A549 (cell line): ENCODE measurements at places on chromosomes 12 and 14.

DNA sequence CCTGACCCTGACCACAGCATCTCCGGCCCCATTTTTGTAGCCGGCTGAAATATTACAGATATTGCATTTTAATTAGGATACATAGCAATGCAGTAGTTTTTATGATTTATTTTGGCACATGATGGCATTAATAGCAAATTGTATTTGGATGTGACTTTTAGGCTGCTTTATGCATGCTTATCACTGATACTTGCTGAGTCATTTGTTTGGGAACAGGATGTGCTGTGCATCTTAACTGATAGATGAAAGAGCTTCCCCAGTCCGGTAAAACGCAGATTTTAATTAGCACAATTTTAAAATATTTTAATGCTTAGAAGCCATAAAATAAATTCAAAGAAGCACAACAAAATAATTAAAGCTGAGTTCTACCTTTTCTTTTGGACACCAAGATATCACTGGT, 90.7 kb downstream of the OTOGL start:
- DNase-seq: no peak

DNA sequence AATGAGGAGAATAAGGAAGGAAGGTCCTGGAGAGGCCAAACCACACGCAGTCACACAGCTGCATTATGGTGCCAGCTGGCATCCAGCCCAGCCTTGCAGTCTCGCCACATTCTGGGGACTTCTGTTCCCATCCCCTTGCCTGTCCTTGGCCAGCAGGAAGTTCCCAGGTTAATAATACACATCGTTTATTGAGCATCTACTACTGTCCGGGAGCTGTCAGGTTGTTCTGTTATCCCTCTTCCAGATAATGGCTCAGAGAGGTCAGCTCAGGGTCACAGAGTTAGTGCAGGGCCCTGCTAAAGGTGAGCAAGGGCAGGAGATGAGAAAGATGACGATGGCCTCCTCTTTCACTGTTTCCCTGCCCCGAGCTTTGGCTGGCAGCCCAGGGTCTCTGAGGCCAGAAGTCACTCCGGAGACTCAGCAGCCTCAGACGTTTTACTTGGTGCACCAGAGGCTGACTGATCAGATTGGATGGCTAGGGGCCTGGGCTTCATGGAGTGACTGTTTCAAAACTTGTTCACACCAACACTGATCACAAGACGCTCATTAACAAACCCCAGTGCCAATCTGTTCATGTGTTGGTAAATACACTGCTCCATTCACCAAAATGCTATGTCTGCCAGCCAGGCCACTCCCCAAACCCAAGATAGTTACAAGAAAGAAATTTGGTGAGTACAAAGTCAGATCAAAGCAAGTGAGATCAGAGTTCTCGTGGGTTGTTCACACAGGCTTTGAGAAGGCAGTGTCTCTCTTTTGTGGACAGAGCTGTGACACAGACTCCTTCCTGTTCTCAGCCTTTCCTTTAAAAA, 79.2 kb downstream of the B4GALNT3 start:
- DNase-seq: no peak

GRCh38 chr14:31529053-31529452, 32.2 kb upstream of the NUBPL start:
- no peak for DNase-seq

DNA sequence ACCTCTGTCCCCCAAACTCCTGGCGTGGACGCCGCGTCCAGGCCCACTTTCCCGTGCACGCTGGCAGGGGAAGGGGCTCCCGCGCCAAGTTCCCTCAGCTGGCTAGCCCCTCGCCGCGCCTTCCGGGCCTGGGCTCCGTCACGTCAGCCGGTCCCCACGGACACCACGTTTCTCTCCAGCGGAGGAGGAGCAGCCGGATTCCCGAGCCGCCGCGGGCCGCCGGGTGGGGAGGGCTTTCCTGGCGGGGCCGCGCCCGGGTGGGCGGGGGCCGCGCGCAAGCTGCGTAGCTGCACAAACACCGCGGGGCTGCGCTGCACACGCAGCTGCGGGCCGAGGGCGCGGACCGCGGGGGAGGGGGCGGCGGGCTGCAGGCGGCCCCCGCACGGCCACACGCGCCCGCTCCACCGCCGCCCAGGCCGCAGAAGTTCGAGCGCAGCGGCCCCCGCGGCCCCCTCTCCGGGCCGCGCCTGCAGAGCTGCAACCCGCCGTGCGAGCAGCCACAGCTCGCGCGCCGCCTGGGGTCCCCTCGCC, 45.1 kb upstream of the PNMA1 start:
- DNase-seq: no peak

DNA sequence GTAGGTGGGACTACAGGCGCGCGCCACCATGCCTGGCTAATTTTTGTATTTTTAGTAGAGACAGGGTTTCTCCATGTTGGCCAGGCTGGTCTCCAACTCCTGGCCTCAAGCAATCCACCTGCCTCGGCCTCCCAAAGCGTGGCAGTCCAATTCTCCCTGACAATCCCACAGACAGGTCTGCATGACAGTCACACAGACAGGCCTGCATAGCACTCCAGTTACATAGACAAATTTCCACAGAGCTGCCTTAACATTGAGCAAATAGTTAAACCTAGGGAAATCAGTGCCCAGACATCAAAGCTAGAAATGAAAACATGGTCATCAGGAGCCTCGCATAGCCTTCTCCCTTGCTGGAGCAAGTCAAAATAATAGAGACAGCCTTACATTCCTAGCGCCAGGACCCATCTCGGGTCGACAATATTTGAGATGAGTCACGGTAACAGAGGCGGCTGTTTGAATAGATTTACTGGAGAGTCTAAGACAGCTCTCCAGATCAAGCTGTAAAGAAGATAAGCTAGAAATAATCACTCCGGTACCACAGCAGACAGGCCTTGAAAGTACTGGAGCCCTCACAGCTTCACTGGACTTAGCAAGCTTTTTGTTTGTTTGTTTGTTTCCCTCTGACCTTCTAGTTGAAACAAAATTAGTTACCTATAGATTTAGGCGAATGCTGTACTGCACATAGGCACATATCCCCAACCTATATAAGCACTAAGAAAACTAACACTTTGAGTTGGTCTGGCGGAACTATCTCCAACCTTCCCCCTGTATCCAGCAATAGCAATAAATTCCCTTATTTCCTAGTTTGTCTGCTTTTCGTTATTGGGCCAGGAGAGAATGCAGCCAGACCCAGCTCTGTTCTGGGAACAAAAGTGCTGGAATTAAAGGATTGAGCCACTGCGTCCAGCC, 23.8 kb upstream of the PYROXD1 start:
- peak; percentile 42 for DNase-seq

- peak; percentile 1 for DNase-seq
Measured at GRCh38 chr14:28608851-28609828, 157.4 kb upstream of the FOXG1 start.

GRCh38 chr14:101001311-101002069, 98.0 kb upstream of the RTL1 start:
- no peak for DNase-seq

DNA sequence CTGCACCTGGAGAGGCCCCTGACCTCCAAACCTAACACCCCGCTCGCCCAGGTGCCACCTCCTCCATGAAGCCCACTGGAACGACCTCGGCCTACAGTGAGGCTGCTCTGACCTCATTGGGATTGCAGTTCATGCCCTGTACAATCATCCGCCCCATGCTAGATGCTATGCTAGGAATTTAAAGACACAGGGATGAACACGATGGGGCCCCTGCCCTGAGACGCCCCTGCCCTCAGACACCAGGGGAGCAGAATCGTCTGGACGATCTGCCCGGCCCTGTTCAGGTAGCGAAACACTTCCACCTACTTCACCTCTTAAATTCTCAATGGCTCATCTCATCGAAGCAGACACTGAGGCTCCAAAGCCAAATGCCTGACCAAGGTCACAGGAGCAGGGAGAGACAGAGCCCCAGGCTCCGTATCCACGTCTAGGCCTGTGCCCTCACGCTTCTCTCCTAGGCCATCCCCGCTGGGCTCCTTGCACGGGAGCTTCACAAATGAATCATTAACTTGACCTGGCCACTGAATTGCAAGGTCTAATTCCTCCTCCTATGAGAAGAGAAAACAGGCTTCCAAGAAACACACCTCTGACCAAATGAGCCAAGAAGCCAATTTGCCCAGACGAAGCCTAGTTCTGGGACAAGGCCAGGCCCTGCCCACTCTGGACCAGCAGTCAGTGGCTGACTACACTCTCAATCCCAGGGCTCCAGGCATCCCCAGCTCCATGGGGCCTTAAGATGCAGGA, 35.2 kb downstream of the SCARB1 start:
- DNase-seq: peak; percentile 95

GRCh38 chr14:44505588-44505987, 1.5 kb downstream of the FSCB start:
- DNase-seq: no peak

- no peak for DNase-seq
Measured at GRCh38 chr12:104579718-104580495, 123.2 kb downstream of the CHST11 start.
